GM19239 (cell line): ENCODE measurements at places on chromosomes 2 and 18.
A peak's percentile ranks its signal among the peaks of the same experiment; 100 is the strongest.

- no peak for DNase-seq
Measured at GRCh38 chr2:140067661-140068060, 1287.5 kb upstream of the NXPH2 start.

DNA sequence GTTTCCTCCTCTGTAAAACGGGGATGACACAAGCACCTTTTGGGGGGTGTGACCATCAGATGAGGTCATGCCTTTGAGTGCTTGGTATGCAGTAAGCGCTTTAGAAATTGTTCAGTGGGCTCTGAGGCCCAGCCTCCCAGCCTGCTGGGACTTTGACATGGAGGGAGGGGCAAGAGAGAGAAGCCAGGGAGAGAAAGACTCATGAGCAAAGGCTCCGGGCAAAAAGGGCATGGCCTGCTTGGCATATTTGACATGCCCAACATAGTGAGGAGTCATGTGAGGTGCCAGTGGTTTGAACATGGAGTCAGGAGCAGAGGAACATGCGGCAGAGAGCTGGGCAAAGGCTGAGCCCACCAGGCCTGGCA is 14.0 kb downstream of the TNS1 start:
- no peak for DNase-seq

DNA sequence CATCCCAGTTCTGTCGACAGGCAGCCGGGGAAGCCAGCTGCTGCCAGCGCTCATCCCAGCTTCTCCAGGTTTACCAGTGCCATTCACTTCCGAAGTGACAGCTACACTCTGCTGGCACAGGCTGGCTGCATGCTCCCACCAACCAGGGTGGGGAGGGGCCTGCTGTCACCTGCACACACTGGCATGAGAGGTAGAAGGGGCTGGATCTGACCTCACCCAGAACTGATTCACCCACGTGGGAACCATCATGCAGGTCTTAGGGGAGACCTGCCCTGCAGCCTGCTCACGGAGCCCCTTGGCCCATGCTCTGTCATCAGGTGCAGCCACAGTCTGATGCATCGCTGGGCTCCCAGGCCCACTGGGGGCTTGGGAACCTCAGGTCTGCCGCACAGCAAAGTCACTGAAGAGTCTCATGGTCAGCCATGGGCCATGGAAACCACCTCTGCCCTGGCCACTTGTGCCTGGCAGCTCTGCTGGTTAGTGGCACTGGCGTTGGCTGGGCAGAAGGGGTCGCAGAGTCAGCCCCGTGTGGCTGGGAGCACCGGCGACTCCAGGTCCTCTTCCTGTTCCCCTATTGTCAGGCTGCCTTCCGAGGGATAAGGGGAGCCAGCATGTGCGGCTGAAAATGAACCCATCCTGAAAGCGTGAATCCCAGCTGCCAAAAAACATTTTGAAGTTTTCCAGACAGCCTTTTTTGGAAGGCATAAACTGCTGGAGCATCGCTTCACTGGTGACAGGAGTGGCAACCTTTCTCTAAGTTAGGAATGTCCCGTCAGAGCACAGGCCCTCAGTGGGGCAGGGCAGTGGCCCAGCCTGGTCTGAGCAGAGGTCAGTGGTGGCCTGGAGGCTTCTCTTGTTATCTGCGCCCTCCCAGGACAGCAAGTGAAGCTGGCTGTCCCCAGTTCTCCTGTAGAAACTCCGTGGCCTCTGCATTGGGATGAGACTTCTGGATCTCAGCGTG is 157.8 kb downstream of the SEPTIN10 start:
- no peak for DNase-seq

GRCh38 chr2:196166876-196167275 is 4.5 kb downstream of the STK17B start:
- no peak for DNase-seq

- no peak for DNase-seq
Measured at GRCh38 chr2:71466301-71467179, 13.2 kb downstream of the DYSF start.

- DNase-seq: no peak
Measured at GRCh38 chr2:14475994-14476393, 156.5 kb upstream of the LRATD1 start.

- DNase-seq: no peak
Measured at GRCh38 chr2:145736871-145737270, 1217.0 kb upstream of the ZEB2 start.

GRCh38 chr2:237759176-237759575 is 39.4 kb upstream of the RBM44 start:
- DNase-seq: no peak

DNA sequence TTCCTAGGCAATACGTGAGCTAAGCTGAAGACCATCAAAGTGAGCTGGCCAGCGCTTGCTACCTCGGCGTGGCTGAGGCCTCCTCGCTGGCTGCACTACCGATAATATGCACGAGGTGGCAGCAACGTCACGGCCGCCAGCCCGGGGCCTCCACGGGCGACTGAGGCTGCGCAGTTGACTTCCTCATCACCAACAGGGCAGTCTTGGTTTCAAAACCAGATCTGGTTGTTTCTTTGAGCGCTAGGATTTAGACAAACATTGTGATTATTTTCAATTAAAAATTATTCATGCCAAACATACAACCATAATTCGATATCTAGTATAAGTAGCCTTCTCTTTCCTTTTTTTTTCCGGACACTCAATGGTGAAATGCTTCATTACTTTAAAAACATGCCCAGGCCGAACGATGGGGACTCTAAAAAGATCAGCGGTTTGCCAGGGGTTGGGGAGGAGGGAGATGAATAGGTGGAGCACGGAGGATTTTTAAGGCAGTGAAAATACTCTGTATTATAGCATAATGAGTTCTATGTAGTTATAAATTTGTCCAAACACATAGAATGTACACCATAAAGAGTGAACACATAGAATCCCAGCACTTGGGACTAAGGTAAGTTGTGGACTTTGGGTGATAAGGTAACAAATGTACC is 52.0 kb downstream of the CYBRD1 start:
- peak; percentile 80 for DNase-seq

DNA sequence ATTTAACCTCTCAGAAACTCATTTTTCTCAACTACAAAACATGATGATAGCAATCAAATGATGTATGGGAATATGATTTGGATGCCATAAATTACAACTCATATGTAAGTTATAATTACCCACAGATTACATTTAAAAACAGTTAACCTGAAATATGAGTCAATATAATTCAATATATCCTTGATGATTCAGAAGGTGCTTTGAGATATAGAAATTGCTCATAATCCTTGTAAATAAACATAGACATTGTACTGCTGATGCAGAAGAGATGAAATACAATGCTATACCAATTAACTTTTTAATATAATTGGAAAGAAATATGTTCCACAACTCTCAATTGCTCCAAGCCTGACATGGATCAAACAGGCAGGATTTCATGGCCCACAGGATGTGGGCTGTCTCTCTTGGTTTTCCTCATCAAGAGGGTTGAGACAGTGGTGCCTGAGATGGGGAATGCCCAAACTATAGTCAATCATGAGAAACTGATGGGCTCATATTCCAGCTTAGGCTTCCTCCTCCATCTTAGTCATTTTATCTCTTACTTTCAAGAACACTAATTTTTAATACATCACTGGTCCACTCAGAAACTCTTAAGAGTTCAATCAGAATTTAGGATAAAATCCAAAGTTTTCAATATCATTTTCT is 49.4 kb downstream of the NCKAP5 start:
- no peak for DNase-seq

- no peak for DNase-seq
Measured at GRCh38 chr2:212237350-212238095, 301.1 kb downstream of the ERBB4 start.

DNA sequence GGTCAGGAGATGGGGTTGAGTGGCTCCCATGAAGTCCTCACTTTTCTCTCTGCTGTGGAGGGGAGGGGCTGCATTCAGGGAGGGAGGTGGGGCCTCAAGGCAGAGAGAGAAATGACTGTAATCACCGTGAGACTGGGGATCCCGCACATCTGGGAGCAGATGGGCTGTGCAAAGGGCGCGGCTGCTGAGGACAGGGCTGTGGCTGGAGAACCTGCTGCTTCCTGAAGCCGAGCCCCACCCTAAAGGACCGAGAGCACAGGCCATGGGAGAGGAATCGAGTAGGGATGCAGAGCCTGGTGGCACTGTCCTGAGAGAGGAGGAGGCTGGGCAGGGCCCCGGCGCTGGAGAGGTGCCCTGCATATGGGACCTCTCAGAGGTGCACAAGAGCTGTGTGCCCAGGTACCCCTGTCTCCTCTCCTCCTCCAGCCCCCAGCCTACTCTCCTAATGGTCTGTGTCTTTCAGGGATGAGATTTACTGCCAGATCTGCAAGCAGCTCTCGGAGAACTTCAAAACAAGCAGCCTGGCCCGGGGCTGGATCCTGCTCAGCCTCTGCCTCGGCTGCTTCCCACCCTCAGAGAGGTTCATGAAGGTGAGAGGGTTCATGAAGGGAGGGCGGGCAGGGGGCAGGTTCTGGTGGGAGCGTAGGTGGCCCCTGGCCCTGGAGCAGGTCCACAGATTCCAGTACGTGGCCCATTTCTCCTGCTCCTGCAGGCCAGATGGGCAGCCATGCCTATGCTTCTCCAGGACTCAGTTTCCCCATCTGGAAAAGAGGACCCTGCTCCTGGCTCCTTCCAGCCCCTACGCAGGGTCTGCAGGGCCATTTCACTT is 25.9 kb upstream of the GPR17 start:
- no peak for DNase-seq

- DNase-seq: no peak
Measured at GRCh38 chr2:191821078-191821477, 25.8 kb downstream of the CAVIN2 start.

- no peak for DNase-seq
Measured at GRCh38 chr2:106059416-106060065, 134.6 kb downstream of the UXS1 start.

DNA sequence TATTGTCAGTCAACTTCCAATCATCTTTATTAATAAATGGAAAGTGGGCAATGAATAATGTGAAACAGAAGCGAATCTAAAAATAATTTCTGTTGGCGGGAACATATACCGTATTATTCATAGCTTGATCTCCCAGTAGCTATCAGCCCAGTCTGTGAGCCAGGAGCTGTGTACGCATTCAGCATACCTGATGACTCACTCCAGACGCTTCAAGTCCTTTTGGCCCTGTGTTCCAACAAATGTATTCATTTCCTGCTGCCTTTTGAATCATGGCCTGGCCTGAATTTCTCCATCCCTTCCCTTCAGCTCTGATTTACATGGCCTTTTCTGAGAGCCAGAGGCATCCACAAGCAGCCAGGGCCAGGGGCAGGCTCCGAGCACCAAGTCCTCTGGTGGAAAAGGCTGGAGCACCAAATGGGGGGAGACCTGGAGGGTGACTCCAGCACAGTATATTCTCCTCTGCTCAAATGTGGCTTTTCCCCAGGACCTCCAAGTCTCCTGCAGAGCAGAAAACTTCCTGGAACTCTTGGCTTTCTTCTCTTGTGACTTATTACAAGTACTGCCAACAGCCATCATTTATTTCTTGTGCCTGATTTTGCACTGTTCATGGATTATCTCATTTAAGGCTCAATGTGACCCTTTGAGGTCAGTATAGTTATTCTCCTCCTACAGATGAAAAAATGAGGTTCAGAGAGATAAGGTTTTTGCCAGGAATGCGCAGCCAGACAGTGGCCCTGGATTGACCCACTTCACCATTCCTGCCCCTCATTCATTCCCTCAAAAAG is 108.7 kb downstream of the EN1 start:
- DNase-seq: no peak

- no peak for DNase-seq
Measured at GRCh38 chr2:41821167-41821566, 226.7 kb upstream of the PKDCC start.

DNA sequence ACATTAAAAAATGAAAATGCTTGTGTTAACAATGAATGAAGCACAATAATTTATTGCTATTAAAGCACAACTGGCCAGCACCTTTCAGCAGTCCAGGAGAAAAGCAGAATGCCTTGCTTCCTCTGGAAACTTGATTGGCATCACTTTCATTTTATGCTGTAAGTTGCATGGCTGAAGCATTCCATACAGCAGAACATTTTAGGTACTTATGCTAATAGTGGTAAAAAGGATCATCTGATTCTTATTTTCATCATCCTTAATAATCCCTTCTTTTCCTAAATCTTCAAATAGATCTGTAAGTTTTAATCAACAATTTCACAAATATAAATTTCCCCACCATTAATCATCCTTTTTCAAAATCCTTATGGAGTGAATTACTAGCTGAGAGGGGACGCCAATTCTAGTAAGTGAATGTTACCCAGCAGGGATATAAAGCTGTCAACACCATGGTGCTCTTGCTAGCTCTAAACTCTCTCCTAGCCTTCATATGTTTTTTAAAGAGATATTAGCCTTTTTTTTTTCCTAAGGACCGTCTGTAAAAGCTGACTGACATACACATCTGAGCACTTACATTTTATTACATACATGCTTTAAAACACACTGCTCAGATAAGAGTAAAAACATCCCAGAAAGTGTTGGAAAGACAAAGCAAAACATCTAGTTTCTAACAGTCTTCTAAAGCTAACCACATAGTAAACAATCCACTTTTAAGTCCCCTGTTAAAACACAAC is 5.3 kb downstream of the SATB2 start:
- DNase-seq: no peak

DNA sequence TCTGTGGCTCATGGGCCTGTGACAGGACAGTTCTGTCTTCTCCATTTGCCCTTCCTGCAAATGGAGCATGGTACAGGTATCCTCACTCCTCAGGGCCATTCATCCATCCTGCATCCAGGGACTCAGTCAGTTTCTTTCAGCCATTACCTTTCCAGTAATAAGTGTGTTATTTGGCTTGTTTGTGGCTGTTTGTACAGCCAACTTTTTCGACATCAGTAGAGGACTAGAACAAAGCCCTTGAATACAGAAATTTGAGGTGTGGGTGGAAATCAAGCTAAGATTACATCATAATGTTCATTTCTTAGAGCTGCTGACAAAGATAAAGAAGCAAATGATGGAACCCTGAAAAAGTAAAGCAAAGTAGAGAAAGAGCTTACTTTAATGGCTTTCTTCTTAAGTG is 290.4 kb downstream of the PTPRM start:
- DNase-seq: no peak

- DNase-seq: no peak
Measured at GRCh38 chr2:81672516-81672915, 1368.0 kb upstream of the LRRTM1 start.

- no peak for DNase-seq
Measured at GRCh38 chr2:21095178-21095577, 28.6 kb upstream of the TDRD15 start.

GRCh38 chr2:29119211-29119610 is 4.0 kb downstream of the CLIP4 start:
- DNase-seq: no peak

- DNase-seq: no peak
Measured at GRCh38 chr18:49241852-49242251, 218.6 kb downstream of the DYM start.

- no peak for DNase-seq
Measured at GRCh38 chr2:40721595-40721994, 269.7 kb upstream of the SLC8A1 start.
